Activated effector memory CD4-positive, alpha-beta T cell treated with Interleukin-2 at 50 U/mL for 16 hours (primary cell): ENCODE measurements at places on chromosomes 3 and 15.

DNA sequence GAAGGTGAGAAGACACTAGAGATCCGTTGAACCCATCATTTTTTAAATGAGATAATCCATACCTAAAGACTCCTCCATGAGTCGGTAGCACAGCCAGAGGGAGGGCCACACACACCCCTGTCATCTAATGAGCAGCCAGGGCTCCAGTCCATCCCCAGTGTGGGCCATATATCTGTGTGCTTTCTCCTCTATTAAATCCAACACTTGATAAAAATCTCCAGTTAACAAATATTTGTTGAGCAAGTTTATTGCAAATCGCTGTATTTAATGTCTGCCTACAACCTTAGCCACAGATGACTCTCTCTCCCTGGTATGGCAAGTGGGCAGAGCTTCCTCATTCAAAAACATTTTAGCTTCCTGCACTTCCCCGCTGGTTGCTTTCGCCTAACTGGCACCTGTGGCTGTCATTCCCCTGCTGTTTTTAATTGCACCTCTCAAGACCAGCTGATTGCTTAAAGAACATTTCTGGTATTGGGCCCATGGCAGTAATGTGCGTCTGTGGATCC lies 82.8 kb downstream of the SMAD3 start:
- DNase-seq = no peak

- DNase-seq = no peak
Measured at GRCh38 chr3:6779140-6779539, 81.8 kb upstream of the GRM7 start.

DNA sequence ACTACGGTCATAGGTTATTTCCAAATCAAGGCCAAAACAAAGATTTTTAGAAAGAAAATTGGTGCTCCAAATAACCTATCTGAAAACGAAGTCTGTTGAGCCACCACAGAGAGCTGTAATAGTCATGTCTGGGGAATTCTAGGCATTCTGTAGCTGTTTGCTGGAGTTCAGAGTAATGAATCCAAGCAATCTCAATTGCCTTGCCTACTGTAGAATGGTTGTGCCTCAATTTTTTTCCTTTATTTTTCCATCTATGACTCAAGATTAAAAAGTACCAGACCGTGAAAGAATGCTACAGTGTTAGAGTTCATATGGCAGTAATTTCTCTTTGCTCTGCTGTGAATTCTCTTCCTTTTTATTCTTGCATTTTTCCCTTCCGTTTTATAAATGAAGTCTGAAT lies 1007.2 kb upstream of the ALCAM start:
- DNase-seq = no peak

GRCh38 chr3:171522651-171523050 lies 62.4 kb upstream of the TNIK start:
- no peak for DNase-seq

GRCh38 chr3:5787861-5788488 lies 600.5 kb downstream of the EDEM1 start:
- DNase-seq = no peak
